ENCODE measurements at places on chromosomes 5 and 9.

GRCh38 chr5:139162448-139162847, 35.7 kb downstream of the SIL1 start:
- no peak for DNase-seq

- no peak for DNase-seq
These were observed 53.5 kb upstream of the SLC28A3 start for GRCh38 chr9:84394036-84394435.

DNA sequence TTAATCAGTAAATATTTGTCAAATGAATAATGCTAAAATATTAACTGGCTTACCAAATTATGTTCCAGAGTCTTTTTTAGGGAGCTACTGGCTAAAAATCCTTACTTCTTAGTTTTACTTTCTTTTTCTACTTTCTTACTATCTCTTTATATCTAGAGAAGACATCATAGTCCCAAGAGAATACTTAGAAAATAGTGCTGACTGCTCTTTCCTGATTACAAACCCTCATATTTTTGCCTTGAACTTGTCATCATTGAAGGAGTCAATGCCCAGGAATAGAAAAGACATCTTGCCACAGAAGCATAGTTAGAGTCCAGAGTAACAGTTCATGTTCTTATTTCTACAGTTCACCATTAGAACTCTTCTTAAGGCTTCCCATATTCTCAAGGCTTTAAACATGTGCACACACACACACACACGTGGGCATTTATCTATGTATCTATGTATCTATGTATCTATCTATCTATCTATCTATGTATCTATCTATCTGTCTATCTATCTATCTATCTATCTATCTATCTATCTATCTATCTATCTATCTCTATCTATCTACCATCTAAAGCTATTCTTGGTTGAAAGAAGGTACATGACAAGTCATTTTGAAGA, 654.3 kb downstream of the ANXA1 start:
- no peak for DNase-seq

DNA sequence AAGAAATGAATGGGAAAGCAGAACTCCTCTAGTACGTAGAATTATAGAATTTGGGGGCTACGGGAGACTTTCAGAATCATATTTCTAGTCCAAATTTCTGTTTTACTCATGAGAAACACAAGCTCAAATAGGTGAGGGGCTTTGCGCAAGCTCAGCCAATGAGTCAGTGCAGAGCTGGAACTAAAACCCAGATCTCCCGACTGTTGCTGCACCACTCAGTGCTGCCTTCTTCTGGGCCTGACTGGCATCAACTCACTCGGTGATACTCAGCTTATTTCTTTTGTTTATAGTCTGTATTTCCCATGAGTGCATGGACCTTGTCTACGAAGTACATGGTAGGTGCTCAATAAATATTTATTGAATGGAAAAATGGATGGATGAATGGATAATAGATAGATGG, 280.2 kb downstream of the CDK5RAP2 start:
- no peak for DNase-seq

- no peak for DNase-seq
These were observed 153.0 kb upstream of the FTMT start for GRCh38 chr5:121698690-121699089.

DNA sequence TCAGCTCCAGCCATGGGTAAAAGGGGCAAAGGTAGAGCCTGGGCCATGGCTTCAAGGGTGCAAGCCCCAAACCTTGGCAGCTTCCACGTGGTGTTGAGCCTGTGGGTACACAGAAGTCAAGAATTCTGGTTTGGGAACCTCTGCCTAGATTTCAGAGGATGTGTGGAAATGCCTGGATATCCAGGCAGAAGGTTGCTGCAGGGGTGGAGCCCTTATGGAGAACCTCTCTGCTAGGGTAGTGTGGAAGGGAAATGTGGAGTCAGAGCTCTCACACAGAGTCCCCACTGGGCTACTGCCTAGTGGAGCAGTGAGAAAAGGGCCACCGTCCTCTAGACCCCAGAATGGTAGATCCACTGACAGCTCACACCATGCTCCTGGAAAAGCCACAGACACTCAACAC, 117.1 kb downstream of the NREP start:
- no peak for DNase-seq

- DNase-seq: no peak
These were observed 28.7 kb downstream of the TGFBI start for GRCh38 chr5:136057401-136058038.

DNA sequence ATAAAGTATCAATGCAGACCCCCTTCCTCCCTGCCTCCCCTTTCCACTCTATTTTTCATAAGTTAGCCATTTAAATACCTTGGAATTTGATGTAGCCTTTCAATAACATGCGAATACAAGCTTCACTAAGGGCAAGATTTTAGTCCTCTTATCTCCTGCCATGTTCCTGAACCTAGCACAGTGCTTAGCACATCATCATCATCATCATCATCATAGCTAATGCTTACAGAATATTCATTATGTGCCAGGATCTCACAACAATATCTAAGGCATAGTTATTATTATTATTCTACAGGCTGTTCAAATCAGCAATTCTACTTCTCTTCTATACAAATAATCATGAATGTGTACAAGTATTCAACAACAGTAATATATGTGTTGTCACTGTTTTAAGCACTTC, 20.4 kb downstream of the KLHL3 start:
- no peak for DNase-seq

- DNase-seq: no peak
These were observed 198.9 kb downstream of the DAB2IP start for GRCh38 chr9:121850366-121850765.

- DNase-seq: no peak
These were observed 14.7 kb downstream of the SH3RF2 start for GRCh38 chr5:145951071-145951470.

DNA sequence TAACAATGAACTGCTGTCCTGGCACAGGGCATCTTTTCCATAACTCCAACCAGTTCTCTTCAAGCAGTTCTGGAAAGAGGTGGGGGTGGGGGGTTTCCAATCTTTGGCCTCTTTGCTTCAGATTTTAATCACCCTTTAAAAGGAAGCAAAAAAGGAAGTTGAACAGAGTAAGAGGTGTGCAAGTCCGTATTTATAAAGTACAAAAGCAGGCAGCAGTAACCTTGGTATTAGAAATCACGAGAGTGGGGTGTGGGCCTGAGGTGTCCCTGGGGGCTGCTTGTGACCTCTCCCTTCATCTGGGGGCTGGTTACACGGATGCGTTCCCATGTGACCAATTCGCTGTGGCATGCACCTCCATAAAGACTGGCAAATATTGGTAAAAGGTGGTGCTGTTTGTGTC, 70.5 kb downstream of the PTCH1 start:
- DNase-seq: no peak

All from endothelial cell of umbilical vein (primary cell).